Activated CD8-positive, alpha-beta memory T cell treated with anti-CD3 and anti-CD28 coated beads for 1 hour (primary cell): ENCODE measurements at places on chromosomes 5 and 9.

DNA sequence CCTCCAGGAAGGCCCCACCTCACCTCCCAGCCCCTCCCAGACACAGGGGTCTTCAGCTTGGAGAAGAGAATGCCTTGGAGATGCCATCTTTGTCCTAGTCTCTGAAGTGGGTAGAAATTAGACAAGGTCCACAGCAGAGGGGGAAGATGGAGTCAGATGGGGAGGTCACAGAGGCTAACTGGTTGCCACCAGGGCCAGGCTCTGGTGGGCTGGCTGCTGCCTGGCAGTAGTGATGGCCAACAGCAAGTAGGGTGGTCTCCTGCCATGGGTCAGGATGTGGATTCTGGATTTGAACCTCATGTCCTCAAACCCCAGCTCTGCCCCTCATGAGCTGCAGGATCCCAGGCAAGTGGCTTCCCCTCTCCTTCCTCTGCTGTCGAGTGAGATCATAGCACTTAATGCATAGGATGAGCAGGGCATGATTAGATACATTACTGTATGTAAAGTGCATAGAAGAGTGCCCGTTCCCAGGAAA lies 38.7 kb upstream of the NEK6 start:
- DNase-seq, result no peak

- DNase-seq, result no peak
These were observed 40.9 kb downstream of the RFK start for GRCh38 chr9:76353280-76353679.

DNA sequence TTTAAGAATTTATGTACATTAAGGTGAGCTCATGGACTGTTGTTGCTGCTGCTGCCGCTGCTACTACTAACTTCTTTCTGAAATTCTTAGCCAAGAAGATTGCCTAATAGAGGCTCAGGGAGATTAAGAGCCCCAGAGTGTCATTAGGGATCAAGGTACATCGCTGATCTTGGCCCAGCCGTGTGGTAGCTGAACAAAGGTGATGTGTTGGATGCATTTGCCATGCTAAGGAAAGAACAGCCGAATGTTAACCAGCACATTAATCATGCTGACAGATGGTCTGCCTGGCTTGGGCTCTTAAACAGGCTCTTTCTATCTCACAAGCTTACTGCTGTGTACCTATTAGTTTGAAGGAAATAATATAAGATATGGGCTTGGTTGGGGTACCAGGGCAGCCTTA lies 137.1 kb downstream of the KCTD16 start:
- no peak for DNase-seq

- DNase-seq, result no peak
These were observed 1.3 kb downstream of the FBXL7 start for GRCh38 chr5:15501091-15501791.

GRCh38 chr9:89631384-89631783 lies 26.6 kb downstream of the GADD45G start:
- no peak for DNase-seq

DNA sequence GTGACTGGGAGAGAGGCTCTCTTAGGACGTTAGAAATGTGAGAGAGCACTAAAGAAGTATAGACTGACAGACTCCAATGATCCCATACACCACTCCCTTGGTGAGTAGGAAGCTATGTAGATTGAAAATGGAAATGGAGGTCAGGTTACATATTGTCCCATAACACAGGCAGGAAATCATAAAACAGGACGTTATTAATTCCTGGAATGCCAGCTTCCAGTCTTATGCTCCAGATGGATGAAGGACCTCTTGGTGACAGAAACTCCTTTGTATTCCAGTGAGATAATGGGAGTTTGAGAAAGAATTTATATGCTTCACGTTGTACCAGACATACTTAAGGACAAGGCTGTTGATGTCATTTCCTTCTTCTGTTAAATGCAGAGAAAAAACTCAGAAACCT lies 338.2 kb upstream of the ITGA1 start:
- DNase-seq, result no peak

DNA sequence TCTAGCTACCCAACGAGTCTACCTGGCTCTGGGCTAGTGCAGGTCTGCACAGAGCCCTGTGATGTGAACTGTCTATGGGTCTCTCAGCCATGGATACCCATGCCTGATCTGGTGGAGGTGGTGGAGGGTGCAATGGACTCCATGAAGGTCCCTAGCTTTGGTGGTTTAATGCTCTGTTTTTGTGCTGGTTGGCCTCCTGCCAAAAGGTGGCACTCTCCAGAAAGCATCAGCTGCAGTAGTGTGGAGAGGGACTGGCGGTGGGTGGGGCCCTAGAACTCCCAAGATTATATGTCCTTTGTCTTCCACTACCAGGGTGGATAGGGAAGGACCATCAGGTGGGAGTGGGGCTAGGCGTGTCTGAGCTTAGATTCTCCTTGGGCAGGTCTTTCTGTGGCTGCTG lies 290.1 kb downstream of the AGTPBP1 start:
- DNase-seq, result no peak

DNA sequence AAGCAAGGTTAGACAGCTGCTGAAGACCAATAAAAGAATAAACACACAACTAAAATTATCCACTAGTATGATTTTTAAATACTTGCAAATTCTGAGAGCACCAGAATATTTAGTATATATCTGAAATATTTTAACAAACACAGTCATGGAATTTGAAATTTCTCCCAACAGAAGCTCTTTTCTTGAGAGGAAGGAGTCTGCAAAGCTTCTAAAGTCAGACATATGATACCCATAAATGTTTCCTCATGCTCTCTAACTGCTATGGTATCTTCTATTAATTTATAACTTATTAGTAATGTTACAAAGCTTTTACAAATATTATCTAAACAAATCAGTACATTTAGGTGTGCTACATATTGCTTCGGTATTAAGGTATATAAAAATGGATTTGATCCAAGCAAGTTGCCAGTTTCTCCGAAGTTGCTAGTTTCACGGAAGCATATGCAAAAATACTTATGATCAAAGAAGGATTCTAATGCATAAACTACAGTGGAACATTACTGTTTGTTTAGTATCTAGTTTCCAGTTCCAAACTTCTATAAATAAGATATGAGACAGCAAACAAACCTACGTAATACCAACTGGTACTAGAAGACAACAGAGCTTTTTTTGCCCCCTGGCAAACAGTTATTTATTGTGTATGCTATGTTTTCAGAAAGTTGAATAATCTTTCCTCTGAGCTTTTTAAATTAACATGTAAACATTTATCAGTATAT lies 22.0 kb downstream of the FNIP1 start:
- no peak for DNase-seq

DNA sequence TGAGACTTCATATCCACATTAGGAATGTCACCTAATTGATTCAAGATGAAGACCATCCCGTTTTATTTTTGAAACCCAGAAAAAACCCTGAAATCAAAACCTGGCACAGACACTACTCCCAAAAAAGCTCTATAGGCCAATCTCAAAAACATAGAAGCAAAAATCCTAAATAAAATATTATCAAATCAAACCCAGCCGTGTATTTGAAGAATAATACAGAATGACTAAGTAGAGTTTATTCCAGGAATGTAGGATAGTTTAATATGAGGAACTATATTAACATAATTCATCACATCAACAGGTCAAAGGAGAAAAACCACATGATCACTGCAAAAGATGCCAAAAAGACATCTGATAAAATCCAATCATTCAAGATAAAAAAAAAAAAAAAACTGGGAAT lies 167.1 kb downstream of the ACTL7B start:
- DNase-seq, result no peak

- DNase-seq, result no peak
These were observed 39.0 kb downstream of the RIGI start for GRCh38 chr9:32486839-32487562.

DNA sequence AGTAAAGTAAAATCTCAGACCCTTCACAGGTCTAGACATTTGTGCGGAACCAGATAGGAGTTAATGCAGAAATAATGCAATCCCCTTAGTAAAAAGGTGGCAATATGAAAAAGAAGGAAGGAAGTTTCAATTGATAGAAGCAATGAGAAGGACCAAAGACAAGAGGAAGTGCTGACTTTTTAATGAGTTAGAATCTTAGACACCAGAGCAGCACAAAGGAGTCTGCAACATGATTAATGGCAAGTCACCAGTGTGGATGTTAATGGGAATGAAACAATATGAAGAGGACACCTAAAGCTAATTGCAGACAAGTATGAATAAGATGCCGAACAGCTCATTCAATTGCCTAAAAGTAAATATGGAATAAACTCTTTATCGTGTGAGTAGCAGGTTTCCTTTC lies 50.9 kb downstream of the MEGF9 start:
- DNase-seq, result no peak

DNA sequence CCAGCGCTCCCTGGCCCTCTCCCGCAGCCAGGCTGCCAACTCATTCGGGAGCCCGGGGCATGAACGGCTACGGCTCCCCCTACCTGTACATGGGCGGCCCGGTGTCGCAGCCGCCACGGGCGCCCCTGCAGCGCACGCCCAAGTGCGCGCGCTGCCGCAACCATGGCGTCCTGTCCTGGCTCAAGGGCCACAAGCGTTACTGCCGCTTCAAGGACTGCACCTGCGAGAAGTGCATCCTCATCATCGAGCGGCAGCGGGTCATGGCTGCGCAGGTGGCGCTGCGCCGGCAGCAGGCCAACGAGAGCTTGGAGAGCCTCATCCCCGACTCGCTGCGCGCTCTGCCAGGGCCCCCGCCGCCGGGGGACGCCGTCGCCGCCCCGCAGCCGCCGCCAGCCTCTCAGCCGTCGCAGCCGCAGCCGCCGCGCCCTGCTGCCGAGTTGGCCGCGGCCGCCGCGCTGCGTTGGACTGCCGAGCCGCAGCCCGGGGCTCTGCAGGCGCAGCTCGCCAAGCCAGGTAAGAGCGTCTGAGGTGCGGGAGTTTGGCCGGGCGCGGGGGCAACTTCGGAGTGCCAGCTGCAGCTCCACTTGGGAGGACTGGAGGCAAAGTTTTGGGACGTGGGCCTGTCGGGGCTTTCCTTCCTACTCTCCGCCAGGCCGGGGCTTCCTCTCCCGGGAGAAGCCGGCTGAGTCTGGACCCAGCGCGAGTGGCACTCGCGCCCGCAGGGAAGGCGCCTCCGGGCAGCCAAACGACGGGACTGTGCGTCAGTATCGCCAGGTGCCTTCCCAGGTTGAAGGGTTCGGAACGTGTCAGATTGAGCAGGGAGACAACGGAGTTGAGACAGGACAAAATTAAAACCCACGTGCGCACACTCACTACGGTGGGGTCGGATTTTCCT lies 735 bp downstream of the DMRT3 start:
- DNase-seq, result no peak

DNA sequence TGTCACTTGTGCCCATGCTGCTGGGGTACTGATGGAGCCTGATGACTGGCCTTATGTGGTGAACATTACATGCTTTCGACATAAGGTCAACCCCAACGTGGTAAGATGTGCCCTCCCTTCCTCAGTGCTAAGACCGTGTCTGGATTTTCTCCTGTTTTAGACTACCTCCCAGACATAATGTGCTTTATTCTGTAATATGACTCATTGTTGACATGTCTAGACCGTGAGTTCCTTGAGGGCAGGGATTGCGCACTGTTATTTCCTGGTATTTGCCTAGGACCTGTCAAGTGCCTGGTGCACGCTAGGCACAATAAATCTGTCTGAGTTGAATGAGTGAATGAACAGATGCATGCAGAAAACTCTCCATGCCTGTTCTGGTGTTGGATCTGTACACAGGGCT lies 346.0 kb downstream of the KDM4C start:
- no peak for DNase-seq

- no peak for DNase-seq
These were observed 25.4 kb downstream of the OGN start for GRCh38 chr9:92378865-92379560.

DNA sequence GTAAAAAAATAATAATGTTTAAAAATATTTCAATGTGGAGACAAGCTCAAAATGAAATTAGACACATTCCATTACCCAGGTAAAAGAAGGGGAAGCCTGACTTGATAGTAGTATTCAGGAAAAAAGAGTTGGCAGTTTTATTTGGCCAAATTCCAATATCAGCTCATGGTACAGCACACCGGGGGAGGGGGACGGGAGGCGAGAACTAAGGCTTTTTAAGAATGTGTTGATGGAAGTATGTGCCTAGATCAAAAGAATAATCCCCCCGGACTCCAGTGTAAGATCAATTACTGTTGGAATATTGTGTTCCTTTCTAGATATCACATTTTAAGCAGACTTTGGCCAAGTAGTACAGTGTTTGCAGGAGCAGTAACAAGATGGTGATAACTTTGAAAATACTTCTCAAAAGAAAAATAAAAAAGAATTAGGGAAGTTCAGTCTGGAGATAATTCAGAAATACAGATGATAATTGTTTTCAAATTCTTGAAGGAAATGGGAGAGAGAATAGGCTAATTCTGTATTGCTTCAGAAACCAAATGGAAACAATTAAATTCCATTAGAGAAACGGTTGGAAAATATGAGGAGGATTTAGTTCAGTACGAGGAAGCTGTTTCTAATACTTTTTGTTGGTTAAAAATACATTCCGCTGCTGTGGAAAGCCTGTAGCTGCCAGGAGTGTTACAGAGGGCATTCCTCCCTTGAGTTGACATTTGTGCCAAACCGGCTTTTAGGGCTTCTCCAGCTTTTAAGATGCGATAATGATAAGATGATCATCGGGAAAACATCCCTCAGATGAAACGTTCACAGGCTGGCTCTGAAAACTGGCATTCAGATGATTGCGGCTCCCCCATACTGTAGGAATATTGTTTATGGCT lies 98.1 kb upstream of the ERBIN start:
- no peak for DNase-seq

- DNase-seq, result no peak
These were observed 9.0 kb upstream of the WDR38 start for GRCh38 chr9:124844291-124844690.

- no peak for DNase-seq
These were observed 49.6 kb downstream of the ARHGAP26 start for GRCh38 chr5:142819825-142820224.

GRCh38 chr5:10607023-10607665 lies 43.3 kb downstream of the ANKRD33B start:
- DNase-seq, result no peak
